T-helper 17 cell (primary cell): ENCODE measurements at places on chromosomes 7 and 10.

GRCh38 chr7:151426441-151426903 lies 13.5 kb downstream of the CRYGN start:
- DNase-seq, result no peak

DNA sequence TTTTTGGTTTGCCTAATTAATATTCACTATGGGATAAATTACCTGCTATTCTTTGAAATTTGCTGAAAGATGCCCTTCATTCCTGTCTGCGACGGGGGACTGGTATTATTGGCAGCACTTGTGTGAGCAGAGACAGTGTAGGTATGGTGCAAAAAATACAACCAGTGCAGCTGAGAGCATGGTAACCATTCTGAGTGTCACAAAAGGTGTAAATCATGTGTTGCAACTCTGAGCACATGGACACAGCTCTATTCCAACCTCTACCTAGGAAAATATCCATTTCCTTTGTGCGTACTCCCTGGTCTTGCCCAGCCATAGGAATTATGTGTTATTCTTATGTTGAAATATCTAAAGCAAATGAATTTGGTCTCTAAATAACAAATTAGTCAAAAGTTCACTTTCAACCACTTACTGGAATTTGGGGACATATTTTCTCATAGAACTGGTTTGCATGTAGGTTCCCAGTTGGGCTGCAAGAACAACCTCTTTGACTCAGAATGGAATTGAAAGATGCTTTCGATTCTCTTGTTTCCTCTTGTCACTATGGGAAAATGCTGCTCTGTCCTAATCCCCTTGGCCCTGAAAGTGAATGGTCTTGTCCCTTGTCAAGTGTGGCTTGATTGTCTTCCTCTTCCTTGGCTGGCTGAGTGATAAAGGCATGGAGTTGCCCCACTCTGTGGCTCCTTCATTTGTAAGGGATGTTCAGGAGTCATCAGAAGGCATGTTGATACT lies 57.0 kb downstream of the CELF2 start:
- DNase-seq, result no peak

DNA sequence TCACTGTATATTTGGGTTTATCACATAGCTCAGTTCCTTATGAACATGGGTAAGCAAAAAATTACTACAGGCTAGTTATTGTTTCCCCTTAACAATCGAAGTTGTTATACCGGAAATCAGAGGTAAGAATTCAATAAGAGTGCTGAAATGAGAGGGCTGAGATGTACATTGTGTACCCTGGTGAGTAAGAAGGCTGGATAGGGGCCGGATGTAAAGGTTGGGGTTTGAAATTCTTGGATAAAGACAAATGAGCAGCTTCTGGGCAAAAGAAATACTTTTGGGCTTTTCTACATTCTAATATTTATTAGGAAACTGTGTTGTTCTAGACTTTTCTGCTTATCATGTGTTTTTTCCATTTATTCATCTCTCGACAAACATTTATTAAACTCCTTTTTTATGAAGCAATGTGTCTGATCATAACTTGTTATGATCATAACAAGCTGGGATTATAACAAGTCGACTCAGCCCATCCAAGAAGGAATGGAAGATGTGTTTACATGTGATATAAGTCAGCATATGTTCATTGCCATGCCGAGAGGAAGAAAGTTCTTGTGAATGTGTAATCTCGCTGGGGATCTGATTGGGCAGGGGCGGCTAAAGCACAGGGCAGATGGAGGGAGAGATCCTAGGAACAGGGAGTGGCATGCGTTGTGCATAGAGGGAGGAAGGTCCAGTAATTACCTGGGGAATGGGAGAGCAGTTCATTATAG lies 155.3 kb downstream of the PLXDC2 start:
- DNase-seq, result no peak

DNA sequence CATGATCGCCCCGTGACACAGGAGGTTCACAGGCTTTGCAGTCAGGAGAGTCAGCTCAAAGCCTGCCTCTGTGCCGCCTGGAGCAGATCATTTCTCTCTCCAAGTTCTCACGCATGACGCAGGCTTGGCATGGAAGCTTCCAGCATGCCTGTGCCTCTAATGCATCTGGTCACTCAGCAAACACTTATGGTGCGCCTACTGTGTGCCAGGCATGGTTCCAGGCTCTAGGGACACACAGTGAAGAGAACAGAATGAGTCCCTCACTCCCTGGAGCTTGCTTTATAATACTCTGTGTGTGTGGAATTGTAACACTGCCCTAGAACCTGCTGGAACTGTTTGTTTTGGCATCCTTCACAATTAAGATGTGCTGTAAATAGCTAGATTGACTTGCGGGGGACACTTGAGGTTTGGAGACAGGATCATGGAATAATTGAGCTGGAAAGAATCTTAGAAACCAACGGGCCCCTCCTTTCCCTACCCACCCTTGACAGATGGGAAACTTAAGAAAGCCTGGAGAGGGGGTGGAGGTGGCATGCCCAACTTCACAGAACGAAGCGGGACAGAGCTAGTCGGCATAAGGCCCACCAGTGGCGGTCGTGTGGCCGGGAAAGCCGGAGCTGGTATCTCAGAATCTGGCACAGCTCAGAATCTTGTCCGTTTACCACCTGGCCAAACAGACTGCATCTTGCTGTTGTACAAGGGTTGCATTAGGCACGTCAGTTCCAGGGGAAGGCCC lies 4.6 kb upstream of the MYH16 start:
- DNase-seq, result no peak

GRCh38 chr10:43683451-43684291 lies 35.0 kb upstream of the ZNF32 start:
- no peak for DNase-seq

DNA sequence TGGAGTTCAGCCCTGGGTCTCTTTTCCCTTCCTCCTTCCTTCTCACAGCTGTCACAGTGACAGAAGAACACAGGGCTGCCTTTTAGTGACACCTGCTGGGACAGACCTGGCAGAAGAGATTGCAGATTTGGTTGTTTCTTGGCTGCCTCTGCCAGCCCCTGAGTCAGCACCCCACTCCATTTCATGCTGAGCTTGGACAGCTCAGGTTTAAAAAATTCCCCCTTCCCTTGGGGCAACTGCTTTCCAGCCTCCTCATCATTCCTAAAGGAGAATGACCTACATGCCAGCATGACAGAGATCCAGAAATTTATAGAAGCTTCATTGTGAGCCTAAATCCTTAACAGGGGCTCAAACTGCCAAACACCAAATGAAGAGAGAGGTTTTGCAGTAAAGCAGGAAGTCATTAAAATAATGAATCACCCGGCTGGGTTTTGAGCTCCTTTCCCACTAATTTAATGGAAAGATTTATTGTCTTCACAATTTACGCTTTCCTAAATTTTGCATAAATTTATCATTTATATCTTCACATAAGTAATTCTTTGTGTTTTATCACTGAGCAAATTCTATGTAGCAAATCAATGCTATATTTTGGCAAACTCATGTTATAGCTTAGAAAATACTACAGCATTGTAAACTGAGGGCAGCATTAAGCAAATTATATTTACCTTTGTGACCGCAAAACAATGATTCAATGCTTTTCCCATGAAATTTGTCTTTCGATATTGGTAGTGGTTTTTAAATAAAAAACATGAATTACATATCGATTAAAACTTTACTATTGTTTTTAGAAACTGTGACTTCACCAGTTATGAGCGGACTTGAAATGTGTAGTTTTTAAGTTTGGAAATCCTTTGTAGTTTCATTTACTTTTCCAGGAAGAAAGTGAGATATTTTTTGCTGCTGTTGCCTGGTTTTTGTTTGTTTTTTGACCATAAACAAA lies 399.5 kb upstream of the ANKRD30A start:
- DNase-seq, result no peak

DNA sequence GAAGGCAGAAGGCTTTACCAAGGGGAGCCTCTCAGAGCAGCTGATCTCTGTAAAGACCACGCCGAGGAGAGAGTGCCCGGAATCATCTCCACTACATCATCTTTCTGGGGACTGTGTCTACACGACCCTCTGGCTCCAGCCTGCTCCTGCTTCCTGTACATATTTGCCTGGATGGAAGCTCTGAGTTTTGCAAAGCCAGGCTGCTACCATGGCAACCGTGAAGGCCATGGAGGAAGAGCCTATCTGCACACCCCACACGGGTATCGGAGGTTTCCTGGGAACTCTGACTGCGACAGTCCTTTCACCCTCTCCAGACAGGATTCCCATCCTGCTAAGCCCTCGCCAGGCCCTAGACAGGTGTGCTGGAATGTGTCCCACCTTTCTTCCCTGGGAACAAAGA lies 83.4 kb upstream of the TNRC18 start:
- no peak for DNase-seq

DNA sequence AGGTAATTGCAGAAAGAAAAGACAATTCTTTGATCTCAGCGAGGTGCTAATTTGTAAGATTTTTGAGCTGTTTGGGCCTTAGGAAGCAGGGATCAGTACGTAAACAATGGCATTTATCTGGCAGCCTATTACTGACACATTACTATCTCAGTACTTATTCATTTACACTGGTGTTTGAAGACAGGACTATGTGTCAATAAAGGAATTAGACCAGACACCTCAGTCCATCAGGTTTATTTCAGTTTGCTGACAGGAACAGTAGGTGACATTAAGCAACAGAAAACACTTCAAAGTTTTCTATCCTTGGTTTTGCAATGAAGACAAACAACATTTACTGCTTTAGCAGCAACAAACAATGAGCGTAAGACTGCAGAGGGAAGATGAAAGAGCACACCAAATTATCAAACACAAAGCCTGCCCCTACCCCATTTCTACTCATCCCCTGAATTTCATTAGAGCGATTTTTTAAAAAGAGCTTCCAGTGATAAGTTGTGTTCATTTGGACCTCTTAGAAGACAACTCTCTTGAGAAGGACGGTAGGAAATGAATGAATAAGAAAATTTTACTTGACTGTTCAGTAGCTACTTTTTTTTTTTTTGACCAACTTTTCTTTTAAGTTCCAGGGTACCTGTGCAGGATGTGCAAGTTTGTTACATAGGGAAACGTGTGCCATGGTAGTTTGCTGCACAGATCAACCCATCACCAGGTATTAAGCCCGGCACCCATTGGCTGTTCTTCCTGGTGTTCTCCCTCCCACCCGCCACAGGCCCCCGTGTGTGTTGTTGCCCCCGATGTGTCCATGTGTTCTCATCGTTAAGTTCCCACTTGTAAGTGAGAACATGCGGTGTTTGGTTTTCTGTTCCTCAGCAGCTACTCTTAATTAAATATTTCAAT lies 138.8 kb downstream of the DKK1 start:
- no peak for DNase-seq
